ENCODE measurements at places on chromosomes 16 and 17.
A peak's percentile ranks its signal among the peaks of the same experiment; 100 is the strongest.

DNA sequence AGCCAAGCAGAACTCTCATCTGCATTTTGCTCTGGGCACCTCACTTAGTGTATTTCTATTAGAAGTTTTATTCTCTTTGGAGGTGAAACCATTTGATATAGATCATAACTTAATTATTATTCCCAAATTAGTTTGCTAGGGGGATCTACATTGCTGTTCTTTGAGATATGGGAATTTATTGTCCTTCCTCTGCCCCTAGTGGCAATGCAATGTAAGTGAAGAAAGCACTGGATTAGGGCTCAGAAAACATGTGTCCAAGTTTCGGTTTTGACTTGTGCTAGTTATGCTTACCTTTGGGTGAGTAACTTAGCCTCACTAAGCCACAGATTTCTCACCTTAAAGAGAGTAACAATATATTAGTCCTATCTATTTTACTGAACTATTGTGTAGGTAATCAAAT lies 2.9 kb downstream of the KRT39 start:
- DNase-seq = no peak

GRCh38 chr16:22232277-22233036 lies 26.4 kb downstream of the EEF2K start:
- no peak for DNase-seq

- DNase-seq = peak; percentile 69
These were observed 591 bp upstream of the SLFN5 start for GRCh38 chr17:35242158-35242804.

DNA sequence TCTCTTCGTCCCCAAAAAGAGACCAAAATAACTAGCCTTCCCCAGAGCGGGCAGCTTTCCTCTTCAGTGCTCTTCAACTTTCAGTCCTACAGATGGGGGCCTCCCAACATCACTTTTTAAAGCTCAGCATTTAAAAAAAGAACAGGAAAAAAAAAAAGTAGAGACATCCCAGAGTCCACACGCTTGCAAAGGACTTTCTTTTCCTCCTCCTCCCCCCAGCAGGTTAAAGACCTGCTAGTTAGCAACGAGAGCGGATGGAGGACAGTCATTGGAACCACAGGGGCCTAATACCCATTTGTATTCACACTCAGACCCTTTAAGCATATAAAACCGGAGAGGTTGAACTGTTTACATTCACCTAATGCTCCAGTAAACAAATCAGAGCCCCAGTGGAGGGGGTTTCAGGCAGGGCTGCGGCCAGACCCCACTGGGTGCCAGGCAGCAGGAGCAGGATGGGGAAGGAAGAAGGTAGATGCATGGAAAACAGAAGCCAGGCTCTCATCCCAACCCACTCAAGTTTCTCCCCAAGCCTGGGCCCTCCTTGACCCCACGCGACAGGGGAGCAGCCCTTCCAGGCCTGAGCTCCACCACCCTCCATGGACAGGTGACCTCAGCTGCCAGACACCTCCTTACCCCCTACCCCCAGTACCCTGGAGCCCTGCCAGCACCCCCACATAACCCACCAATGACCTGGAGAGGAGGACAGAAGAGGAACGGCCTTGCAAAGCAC lies 15.2 kb downstream of the ZFHX3 start:
- DNase-seq = no peak

GRCh38 chr16:89002851-89003830 lies 26.1 kb upstream of the CBFA2T3 start:
- DNase-seq = no peak

- no peak for DNase-seq
These were observed 146.6 kb downstream of the SKAP1 start for GRCh38 chr17:48283411-48283810.

DNA sequence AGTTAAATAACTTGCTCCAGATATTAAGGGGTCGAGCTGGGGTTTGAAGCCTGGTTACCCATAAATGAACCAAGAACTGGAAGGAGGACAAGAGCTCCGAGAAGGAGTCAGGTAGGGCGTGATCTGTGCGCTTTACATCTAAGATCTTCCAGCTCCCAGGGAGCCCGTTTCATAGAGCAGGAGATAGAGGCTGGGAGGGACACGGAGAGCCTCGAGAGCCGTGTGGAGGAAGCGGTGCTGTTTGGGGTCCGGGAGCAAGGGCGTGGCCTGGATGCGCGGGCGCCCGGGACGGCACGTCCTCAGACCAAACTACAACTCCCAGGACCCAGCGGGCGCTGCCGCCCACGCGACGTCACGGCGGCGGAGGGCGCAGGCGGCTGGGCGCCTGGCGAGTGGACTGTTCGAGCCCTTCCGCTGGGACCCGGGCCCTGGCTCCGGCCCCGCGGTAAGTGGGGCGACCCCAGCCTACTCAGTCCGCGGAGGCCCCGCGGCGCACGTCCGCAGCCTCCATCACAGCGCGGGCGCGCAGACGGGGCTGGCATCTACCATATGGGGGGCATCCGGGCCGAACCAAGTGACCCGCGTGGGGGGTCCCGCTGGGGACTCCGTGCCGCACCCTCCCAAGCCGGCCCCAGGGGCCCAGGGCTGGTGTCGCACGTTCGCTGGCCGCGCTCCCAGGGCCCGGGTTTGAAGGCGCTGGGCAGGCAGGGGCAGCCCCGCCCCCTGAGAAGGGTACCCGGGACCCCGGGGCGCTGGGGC lies at the start of gene BCKDK:
BCKDK (plus strand) TSS at position 352 of the 759 bp plus-strand sequence. CDS start 838 bp downstream, outside the sequence.
- peak; percentile 42 for DNase-seq

DNA sequence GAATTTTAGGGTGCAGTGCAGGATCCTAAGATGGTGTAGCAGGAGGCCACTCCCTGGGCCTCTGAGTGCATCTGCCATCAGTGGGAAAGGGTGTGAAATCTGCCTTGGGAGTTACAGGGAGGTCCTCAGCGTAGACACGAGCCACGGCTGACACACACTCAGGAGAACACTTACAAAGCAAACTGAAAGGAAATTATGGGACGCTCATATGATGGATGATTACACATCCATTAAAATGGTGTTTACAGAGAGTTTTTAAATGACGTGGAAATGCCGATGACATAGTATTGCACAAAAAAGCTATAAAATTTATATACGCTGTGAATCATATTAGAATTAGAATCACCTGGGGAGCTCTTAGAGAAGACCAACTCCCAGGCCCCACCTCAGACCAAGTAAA lies 175.2 kb downstream of the CCDC182 start:
- DNase-seq = no peak
